ENCODE measurements at places on chromosomes 1 and 21. TPM values are rescaled to one million over a fixed set of nuclear protein-coding genes. Genes with fewer than 3 reads are reported as not detected.
A peak's percentile ranks its signal among the peaks of the same experiment; 100 is the strongest.

CATSPERE gene
- 0.69 TPM for total RNA-seq

S100A7 gene
- not detected for total RNA-seq

DNA sequence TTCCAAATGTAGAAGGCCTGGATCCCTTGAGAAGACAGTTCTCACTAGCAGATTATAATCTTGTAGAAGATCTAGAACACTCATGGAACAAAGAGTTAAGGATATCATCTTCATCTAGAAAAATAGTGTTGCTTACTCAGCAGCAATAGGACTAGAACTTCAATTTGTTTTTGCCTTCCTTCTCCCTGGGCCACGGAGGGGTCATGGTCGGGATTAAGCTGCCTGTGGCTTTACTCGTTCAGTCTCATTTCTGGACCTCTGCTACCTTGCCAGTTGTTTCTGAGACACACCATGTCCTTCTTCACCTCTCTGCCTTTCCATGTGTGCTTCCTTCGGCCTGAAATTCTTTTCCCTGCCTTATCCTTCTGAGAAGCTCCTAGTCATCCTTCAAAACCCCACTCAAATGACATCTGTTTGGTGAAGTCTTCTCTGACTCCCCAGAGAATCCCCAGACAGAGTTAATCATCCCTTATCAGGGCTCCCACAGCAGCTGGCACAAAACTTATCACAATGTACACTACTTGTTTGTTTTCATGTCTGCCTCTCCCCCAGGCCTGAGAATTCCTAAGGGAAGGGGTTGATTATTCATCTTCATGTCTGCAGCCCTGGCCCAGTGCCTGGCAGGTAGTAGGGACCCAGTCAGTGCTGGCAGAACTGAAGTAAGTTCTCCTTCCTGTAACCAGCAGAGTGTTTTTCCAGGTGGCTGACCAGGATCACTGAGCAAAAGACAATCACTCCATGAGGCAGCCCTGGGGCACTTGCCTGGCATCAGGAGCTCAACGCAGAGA is 15.5 kb upstream of the SNX27 start:
- no peaks in the 10 kb centered on the region for H3K36me3 ChIP-seq
- peaks cover 8% of the 10 kb centered on the region for H3K27me3 ChIP-seq
- H3K27ac ChIP-seq: no peak overlapping the region
- no peak for DNase-seq
- H3K4me3 ChIP-seq: no peak overlapping the region
- H3K4me1 ChIP-seq: peaks cover 11% of the 10 kb centered on the region

DNA sequence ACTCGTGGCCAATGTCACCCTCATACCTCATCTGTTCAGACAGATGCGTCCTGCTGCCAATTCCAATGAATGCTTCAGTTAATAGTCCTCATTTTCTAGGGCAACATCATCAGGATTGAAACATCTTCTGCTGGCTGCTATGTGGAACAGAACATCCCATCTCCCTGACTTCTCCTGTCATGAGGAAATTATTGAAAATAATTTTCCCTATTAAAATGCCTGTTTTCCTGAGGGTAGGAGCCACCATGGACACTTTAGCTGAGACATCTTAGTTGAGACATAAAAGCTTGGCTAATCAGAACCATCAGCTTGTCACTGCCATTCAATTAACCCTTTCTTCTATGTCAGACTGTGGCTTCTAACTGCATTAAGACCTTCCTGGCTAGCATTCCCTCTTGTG is 396.1 kb downstream of the HHAT start:
- DNase-seq: no peak
- H3K27me3 ChIP-seq: peaks cover 5% of the 10 kb centered on the region
- H3K4me3 ChIP-seq: no peak overlapping the region
- H3K27ac ChIP-seq: no peak overlapping the region

GRCh38 chr1:166876540-166876838 is 425 bp upstream of the TADA1 start:
- peaks cover 7% of the 10 kb centered on the region for H3K27me3 ChIP-seq
- peak overlapping the region; percentile 93 for H3K4me3 ChIP-seq
- peaks cover 47% of the 10 kb centered on the region for H3K4me1 ChIP-seq
- no peak for DNase-seq
- H3K27ac ChIP-seq: peak overlapping the region; percentile 99

DNA sequence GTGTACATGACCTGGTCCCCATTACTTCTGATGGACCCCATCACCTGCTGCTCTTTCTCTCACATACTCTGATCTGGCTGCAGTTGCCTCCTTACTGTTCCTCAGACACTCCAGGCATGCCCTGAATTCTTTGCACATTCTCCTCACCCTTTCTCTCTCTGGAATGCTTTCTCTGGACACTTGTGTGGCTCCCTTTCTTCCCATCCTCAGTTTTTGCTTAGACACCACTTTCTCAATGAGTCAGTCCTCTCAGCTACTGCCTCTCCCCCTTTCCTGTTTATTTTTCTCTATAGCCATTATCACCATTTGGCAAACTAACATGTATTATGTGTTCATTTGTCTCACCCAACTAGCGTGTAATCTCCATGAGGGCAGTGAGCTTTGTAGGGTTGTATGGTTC is 28.1 kb downstream of the PLXNA2 start:
- no peak overlapping the region for H3K27ac ChIP-seq
- H3K4me3 ChIP-seq: no peak overlapping the region
- no peaks in the 10 kb centered on the region for H3K36me3 ChIP-seq
- DNase-seq: no peak

DNA sequence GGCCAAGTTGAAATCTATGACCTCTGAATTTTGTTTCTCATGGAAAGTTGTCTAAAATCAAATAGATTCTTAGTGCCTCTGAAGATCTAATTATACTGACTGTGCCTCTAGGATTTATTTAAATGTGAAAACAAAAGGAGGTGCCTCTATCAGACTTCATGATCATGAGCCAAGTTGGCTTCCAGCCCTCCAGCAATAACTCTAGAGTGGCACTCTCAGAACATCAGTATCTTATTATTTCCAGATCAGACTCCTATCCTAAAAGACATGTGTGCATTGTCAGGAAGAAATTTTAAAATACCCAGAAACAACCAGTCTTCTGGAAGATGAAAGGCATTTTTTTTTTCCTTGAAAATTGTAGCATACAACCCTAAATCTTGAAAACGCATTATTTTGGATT is 368.0 kb downstream of the PDE4B start:
- no peak for DNase-seq
- H3K27me3 ChIP-seq: peaks cover 16% of the 10 kb centered on the region
- H3K36me3 ChIP-seq: no peaks in the 10 kb centered on the region
- no peak overlapping the region for H3K27ac ChIP-seq

GRCh38 chr1:178077917-178078316 is 16.0 kb upstream of the RASAL2 start:
- no peaks in the 10 kb centered on the region for H3K4me1 ChIP-seq
- no peak overlapping the region for H3K4me3 ChIP-seq
- no peaks in the 10 kb centered on the region for H3K27me3 ChIP-seq
- DNase-seq: no peak
- H3K27ac ChIP-seq: no peak overlapping the region

DNA sequence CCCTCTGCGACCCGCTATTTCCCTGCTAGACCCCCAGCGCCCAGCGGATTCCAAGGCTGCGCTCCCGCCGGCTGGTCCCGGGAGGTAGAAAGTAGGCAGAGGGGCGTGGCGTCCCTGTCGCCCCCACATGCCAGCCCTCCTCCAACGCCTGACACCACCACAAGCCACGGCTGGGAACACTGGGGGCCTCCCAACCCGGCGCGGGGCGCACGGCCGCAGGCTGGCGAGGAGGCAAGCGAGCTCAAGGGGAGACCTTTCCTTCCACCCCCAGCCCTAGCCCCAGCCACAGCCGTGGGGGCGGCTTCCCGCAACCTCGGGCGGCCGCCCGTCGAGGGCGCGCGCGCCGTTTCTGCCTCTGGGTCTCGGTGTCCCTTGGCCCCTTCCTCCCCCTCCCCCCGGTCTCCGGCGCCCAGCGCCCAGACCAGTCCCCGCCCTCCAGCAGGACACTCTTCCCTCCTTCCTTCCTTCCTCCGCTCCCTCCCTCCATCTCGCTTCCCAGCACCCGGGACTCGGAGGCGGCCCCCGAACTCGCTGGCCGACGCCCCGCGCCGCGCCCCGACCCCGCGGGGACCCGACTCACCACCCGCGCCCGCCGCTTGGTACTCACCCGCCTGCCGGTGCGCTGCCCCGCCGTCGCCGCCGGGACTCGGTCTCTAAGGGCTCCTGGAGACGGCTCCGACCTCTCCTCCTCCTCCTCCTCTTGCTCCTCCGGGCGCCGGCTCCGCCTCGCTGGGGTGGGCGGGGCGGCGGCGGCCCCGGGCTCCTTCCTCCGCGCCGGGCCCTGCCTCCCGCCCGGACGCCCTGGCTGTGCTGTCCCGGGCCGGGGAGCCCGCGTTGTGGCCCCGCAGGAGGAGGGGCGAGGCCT is at the start of gene GNG12:
Gene GNG12, minus strand, starts transcription at position 731 of the 865 bp plus-strand sequence. CDS start 125,781 bp downstream, outside the sequence.
- peak within 1 kb of the TSS; percentile 59 for H3K4me3 ChIP-seq
- H3K27me3 ChIP-seq: peaks cover 74% of the 10 kb centered on the region
- peaks cover 16% of the 10 kb centered on the region for H3K4me1 ChIP-seq
- H3K36me3 ChIP-seq: no peaks in the 10 kb centered on the region
- no peak within 1 kb of the TSS for H3K27ac ChIP-seq
- DNase-seq: peak; percentile 28

GRCh38 chr1:59697150-59697800 is 117.5 kb upstream of the HOOK1 start:
- H3K36me3 ChIP-seq: no peaks in the 10 kb centered on the region
- peaks cover 28% of the 10 kb centered on the region for H3K4me1 ChIP-seq
- H3K27me3 ChIP-seq: no peaks in the 10 kb centered on the region
- peak overlapping the region; percentile 72 for H3K27ac ChIP-seq
- H3K4me3 ChIP-seq: peak overlapping the region; percentile 40

Data from activated CD4-positive, alpha-beta T cell treated with anti-CD3 and anti-CD28 coated beads, Interleukin-2, amount 10 ng/mL, durations not matched to agents 7 days and 5 days (primary cell).